ENCODE measurements at places on chromosomes 16 and 17.

DNA sequence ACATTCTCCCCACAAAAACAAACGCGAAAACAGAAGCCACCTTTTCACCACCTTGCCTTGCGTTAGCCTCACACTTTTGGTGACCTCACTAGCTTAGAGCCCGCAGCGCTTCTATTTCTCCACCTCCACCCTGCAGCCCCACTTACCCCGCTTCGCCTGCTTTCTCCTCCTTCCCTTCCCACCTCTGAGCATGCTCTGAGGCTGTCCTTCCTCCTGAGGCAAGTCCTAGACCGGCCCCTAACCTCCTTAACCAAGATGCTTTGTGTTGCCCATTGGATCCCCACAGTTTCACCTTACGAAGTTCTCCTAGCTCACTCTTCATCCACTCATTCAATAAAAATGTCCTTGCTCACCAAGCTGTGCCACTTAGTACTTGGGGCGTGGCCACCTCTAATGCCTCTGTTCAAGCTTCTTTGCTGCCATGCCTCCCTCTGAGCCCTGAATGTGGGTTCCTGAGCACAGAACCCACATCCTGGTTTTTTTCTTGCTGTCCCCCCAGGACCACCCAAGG lies 1.3 kb downstream of the GNGT2 start:
- DNase-seq: no peak

DNA sequence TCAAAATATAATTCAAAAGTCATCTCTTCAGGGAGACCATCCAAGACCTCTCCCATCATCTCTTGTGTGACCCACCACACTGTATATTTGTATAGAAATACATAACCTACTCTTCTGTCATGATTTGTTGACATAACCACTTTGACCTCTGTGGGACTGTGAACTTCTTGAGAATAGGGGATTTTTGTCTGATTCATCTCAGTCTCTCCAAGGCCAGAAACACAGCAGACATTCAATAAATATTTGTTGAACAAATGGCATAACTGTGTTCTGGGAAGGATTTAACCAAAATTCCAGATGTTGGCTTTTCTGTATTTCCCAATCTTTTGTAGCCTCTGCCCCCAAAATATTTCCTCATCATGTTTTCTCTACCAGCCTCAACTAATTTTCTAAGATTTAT lies 169.7 kb downstream of the CDH11 start:
- DNase-seq: no peak

DNA sequence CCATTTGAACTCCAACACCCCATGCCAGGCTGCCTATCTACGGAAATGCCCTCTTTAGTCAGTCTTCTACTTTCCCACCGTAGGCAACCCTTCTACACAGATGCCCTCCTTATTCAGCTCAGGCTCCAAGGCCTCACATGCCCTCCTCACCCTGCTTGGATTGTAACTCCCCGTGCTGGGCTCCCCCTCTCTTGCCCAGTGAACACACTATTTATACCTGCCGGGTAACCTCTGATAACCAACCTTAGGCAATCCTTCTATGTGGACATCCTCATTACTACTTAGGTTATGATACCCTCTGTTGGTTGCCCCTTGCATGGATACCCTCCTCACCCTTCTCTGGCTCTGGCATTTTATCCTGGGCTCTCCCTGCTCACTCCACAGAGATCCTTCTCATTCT lies 50.3 kb downstream of the NFAT5 start:
- no peak for DNase-seq

- no peak for DNase-seq
Observed at GRCh38 chr17:4582691-4583090, 1.6 kb upstream of the SMTNL2 start.

DNA sequence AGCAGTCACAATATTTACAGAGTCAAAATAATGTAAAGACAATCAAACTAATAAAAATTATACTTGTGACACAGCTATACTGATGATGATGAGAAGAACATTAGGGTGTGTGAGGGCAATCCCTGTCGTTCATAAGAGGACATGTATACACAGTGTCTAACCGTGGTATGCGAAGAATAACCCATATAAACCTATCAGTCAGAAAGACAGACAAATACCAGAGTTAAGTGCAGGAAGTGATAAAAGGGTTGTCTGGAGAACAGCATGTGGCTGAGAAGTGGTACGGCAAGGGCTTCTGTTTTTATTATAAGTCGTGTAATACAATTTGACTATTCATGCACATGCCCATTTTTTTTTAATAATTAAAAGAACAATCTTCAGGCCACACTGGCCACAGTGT lies 46.7 kb downstream of the LMF1 start:
- DNase-seq: no peak

DNA sequence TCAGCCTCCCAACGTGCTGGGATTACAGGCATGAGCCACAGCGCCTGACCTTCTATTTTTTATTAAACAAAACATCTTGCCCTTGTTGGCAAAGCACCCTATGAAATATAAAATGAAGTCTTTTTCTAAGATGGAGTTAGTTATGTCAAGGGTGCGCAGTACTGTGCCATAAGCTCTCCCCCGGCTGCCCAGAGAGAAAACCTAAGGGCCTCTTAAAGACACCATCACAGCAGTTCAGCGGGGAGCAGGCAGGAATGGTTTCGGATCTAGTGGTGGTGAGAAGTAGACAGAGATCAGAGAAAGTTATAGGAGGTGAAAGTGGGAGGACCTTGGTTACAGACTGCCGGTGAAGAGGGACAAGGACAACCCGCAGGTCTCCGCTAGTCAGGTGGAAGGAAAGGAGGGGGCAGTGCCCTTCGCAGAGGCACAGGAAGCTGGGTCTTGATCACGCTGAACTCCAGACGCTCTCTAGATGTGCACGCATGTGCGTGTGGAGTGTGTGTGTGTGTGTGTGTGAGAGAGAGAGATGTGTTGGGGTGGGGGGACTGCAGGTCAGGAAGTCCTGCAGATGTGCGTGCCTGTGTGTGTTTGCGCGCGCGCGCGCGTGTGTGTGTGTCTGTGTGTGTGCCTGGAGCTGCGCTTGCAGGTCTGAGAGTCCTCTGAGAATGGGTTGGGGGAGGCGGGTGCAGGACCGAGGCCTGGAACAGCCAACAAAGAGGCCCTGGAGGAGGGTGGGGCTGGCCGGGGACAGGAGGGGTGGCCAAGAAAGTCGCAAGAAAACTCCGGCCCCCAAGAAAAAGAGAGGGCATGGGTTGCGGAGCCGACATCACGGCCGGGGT lies 748 bp upstream of the CMTM3 start:
- DNase-seq: peak; percentile 51

DNA sequence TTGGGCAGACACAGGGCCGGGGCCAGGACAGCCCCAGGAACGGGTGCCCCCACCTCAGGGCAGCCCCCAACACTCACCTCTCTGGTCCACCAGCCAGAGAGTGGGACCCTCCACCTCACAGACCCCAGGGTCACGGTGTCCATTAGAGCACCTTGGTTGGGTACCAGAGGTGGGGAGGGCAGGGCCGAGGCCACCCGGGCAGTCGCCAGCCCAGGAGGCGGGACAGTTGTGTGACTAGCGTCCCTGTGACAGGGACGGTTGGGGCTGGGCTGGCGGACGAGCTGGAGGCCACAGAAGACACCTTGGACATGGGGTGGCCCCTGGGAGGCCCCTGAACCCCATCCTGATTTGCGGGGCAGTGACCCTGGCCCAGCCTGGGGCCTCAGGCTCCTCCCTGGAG lies 11.7 kb upstream of the C1QTNF8 start:
- DNase-seq: no peak

DNA sequence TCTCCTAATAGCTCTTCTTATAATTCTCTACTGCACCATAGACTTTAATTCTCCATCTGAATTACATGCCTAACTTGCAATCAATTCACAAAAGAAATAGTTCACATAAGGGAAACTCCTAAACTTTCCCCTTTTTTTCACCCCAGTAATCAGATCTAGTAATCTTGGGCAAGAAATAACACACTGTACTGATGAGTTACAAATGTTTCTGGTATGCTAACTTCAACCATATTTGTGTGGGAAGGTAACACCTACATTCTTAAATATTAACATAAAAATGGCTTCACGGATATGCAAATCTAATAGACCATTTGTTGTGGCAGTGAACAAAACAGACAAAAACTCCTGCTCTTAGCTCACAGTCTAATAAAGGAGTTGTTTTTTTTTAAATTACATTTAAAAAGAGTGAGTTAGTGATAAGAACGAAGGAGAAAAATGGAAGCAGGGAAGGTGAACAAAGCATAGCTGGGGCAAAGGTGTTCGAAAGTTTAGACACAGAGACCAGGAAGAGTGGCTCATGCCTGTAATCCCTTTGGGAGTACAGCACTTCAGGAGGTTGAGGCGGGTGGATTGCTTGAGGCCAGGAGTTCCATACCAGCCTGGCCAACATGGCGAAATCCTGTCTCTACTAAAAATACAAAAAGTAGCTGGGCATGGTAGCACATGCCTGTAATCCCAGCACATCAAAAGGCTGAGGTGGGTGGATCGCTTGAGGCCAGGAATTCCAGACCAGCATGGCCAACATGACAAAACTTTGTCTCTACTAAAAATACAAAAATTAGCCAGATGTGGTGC lies 34.8 kb downstream of the CMTM3 start:
- no peak for DNase-seq

DNA sequence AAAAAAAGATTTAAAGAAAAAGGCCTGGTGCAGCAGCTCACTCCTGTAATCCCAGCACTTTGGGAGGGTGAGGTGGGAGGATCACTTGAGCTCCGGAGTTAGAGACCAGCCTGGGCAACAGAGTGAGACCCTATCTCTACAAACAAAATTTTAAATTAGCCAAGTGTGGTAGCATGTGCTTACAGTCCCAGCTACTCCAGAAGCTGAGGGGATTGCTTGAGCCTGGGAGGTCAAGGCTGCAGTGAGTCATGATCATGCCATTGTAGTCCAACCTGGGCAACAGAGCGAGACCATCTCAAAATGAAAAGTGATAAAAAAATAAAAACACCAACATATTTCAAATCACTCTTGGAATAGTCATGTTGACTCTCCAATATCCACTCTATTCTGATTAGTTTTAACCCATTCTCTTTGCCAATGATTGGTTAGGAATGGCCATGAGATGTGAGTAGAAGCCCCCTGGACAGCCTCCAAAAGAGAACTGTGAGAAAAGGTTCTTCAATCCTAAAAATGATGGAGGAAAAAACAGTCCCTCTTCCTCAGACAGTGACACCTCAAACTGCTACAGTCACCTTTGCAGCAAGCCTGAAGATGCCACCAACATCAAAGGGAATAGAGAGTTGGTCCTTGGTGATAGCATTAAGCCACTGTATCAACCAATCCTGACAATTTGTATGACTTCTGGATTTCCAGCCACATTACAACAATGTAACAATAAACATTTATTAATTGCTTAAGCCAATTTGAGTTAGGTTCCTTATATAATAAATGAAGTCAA lies 2.9 kb upstream of the KANSL1 start:
- DNase-seq: no peak

- DNase-seq: no peak
Observed at GRCh38 chr17:46154151-46154816, 38.9 kb downstream of the KANSL1 start.

- DNase-seq: no peak
Observed at GRCh38 chr17:15238676-15239422, 26.3 kb downstream of the PMP22 start.

DNA sequence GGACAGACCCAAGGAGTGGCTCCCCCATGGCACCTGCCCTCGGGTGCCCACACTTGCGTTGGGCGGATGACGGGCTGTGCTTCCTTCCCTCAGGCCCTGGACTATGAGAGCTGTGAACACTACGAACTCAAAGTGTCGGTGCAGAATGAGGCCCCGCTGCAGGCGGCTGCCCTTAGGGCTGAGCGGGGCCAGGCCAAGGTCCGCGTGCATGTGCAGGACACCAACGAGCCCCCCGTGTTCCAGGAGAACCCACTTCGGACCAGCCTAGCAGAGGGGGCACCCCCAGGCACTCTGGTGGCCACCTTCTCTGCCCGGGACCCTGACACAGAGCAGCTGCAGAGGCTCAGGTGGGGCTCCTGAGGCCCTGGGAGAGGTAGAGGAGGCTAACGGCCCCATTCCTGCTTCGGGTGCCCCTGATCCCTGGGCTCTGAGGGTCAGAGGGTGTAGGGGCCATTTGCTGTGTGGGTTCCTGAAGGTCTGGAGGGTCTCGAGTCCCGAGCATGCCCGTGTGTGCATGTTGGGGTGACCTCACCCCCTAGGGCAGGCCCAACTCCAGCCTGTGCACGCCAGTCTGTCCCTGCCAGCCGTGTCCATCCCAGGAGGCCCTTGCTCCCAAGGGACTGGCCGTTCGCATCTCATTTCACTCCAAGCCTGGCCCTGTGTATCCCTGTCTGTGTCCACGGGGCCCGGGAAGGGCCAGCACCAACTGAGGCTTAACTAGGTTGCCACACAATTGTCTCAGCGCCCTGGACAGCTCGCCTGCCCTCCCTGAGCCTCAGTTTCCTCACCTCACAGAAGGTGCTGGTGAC lies 10.0 kb downstream of the SLC22A31 start:
- no peak for DNase-seq

DNA sequence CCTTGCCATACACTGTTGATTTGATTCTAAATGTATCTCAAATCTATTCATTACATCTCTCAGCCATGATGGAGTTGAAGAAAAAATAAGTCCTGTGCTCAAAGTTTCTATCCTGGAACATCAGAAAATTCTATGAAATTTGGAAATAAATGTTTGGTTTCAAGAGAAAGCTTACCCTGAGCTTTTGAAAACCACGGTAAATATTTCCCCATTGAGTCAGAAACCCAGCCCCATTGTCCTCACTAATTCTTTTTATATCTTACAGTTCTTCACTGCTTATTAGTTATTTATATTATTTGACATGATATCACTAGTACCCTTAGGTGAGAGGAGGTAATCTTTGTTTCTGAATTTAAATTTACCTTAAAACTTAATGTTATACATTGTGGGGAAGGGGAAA lies 128.5 kb downstream of the MRTFB start:
- DNase-seq: no peak

GRCh38 chr16:75580-76501 lies 2.2 kb upstream of the MPG start:
- no peak for DNase-seq

DNA sequence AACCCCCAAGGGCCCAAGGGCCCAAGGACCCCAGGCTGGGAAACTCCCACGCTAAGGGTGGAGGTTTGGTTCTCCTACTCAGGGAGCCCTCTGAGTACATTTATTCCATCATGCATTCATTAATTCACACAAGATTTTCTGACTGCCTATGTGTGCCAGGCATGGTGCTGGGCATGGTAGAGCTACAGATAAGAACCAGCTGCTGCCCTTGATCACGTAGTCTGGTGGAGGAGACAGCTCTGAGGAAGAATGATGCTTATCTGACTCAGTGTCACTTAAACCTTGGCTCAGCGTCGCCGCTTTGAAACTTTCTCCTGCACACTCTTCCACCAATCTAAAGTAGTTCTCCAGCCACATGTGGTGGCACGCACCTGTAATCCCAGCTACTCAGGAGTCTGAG lies 3.6 kb upstream of the ARL4D start:
- DNase-seq: no peak

- no peak for DNase-seq
Observed at GRCh38 chr17:59627274-59627673, 7.6 kb downstream of the CLTC start.

Measured in activated CD4-positive, alpha-beta T cell treated with anti-CD3 and anti-CD28 coated beads for 1 hour (primary cell).